ENCODE measurements at places on chromosomes 12 and 14. TPM values are rescaled to one million over a fixed set of nuclear protein-coding genes. Genes with fewer than 3 reads are reported as not detected.

DNA sequence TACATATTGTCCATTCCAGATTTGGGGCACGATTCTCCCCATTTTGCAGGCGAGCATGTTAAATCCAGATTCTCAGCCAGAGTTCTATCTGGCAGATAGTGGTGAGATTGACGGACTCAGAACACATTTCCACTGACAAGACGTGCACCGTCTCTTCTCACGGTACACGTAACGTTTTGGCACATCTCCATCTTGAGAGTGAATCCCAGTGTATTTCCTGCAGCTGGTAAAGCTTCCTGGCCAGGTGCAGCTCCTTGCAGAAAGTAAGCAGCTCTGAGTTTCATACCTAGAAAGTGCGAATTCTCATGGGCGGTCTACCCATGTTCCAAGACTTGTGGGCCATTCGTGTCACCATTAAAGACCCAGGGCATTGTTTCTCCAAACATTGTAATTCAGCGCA is 102.6 kb downstream of the TSPAN9 start:
- DNase-seq, result no peak

DNA sequence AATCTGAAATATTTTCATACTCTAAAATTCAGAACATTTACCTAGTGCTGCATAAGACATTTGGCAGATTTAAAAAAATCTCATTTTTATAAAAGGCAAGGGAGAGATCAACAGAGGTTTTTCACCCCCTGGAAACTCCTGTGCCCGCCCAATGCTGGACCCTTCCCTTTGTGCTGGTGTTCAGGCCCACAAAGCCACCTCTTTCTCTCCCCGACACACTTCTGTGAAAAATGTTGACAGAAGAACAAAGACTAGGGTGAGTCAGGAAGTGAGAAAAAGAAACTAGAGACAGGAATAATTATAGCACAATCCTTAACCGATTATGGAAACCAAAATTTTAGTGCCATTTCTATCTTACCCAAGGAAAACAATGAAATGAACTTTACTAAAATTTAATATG is 197.7 kb upstream of the STXBP6 start:
- DNase-seq, result no peak

- peak; percentile 6 for DNase-seq
Measured at GRCh38 chr14:44420226-44420625, 86.9 kb downstream of the FSCB start.

The CABP1 gene
- 3.2 TPM for polyA plus RNA-seq

The APOF gene
- 0.18 TPM for polyA plus RNA-seq
